ENCODE measurements at places on chromosomes 1 and 21. TPM values are rescaled to one million over a fixed set of nuclear protein-coding genes. Genes with fewer than 3 reads are reported as not detected.

DPT gene
- total RNA-seq = 0.11 TPM

KCNK1 gene
- 12.8 TPM for total RNA-seq

LCE2C gene
- not detected for total RNA-seq

GRCh38 chr1:111275079-111275478 is 15.6 kb upstream of the CHIA start:
- DNase-seq = no peak

KCNJ9 gene
- total RNA-seq = not detected

GRCh38 chr1:219179293-219179692 is 5.6 kb downstream of the LYPLAL1 start:
- no peak for DNase-seq

LAMC1 gene
- total RNA-seq = 135 TPM

GRCh38 chr1:26289158-26290059 is 9.5 kb downstream of the SH3BGRL3 start:
- no peak for DNase-seq

DNA sequence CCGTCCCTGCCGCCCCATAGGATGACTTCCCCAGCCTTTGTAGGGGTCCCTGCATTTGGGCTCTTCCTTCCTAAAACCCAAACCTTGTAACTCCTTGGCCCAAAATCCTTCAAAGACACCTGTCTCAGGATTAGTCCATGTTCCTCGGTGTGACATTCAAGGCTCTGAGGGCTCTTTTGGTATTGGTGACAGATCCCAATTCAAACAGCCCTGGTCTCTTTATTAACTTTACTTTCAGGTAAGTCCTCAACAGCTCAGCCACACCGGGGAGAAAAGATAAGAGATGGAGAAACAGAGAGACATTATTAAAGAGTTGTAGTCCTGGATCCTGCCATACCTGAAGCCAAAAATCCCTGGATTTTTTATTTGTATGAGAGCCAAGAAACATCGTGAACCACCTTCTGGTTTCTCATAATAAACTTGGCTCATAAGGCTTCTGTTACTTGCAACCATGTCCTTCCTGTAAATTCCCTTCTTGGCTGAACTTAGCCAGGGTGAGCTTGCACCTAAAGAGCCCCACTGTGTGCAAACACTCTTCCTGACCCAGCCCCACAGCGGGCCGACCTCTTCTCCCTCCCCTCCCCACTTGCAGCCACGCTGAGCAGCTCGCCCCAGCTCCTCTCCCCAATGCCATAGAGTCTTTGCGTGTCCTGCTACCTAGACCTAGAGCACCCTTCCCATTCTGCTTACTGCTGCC is 7.9 kb upstream of the MATN1 start:
- no peak for DNase-seq

PDZK1 gene
- 0.57 TPM for total RNA-seq

DNA sequence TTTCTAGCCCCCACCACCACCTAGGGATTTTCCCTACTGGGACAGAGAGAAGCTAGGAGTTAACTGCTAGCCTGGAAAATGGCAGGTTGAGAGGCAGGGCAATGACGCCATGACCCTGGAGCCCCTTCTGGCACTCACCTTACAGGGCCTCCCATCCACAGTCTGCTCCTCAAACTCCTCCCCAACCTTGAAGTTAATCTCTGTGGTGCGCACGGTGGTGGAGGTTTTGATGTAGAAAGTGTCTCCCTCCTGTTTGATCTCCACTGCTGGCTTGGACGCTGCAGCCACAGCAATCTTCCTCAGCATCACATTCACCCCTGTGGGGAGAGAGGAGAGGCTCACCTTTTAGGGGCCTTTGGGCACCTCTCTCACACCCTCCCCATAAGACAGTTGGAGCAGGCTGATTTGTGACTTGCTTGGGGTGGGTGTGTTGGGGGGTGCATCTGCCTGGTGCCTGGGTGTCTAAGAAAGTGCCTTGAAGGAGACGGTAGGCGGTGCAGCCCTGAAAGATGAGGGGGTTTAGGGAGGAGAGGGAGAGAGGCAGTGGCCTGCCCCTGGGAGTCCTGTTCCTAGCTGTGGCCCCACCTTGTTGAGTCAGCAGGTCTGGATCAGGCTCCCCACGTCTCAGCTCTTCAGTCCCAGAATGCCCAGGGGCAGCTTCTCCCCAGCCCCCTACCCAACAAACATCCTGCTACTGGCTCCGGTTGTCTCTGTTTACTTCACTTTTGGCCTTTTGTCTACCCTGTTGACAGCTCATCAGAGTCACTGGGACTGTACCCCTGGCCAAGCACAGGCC is 4.4 kb downstream of the CRABP2 start:
- DNase-seq = no peak

GRCh38 chr1:183022202-183023145 is 746 bp upstream of the LAMC1 start:
- DNase-seq = peak; percentile 80

GRCh38 chr1:207849016-207849415 is 61.9 kb downstream of the CD34 start:
- no peak for DNase-seq

DNA sequence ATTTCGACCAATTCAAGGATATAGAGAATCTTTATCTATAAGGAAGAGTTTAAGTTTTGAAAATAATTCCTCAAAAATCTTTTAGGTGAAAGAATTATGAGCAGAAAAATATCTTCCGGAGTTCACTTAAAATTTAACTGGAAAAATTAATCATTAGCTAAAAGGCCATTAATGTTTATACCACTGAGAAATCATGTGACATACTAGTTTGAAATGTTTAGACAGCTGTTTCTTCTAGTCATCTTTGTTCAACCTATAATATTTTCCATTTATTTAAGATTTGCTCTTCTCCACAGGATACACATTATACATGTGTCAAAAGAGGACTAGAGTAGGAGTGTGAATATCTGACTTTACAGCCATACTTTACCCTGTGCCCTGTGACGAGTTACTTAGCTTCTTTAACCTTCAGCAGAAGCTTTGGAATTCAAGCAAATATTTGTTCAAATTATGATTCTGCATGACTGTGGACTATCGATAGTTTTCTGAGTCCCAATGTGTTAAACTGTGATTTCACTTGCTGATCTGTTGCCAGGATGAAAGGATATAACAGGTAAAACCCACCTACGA is 374.8 kb downstream of the BRINP3 start:
- DNase-seq = no peak

ASAP3 gene
- 70.3 TPM for total RNA-seq

GRCh38 chr1:2494323-2494693 is 18.2 kb downstream of the PLCH2 start:
- DNase-seq = no peak

DNA sequence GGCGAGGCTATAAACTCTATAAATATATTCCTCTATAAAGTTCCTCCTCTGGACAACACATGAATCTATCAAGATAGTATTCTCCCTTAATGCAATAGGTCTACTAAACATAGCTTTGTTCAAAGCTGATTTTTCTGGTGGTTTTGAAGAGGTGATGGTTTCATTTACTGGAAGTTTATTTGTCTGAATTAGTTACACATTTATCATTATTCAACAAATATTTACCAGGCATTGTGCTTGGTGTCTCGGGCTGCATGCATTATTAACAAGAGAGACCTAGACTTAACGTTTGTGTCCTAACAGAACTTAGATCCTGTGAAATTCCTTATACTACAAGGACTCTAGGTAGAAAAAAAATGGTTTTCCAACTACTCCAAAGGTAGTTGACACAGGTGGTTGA is 511.4 kb upstream of the B3GALT2 start:
- no peak for DNase-seq

RPS6KA1 gene
- total RNA-seq = 57.7 TPM

All from WTC11 (cell line).